ENCODE measurements at places on chromosomes 16 and 17.

GRCh38 chr17:45309400-45309799, 7.4 kb downstream of the MAP3K14 start:
- no peak for DNase-seq

DNA sequence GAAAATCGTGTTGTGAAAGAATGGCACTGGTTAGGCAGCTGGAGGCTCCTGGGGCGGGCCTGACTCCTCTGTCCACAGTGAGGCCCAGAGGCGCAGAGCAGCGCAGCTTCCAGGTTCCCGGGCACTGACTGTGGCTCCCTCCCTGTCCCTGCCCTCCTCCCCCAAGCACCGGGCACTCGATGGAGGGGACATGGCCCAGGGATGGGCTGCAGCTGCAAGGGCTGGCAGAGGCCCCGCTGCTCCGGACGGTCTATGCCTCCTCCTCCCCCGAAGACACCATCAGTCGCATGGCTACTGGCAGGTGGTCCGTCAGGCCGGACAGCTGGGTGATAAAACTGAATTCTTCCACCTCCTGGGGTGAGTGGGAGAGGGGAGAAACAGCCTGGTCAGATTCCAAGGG, 50.1 kb downstream of the PRMT7 start:
- DNase-seq = no peak

- DNase-seq = no peak
Observed at GRCh38 chr16:14309001-14309886, 238.1 kb downstream of the MRTFB start.

- no peak for DNase-seq
Observed at GRCh38 chr17:35079547-35080423, 16.3 kb upstream of the RFFL start.

DNA sequence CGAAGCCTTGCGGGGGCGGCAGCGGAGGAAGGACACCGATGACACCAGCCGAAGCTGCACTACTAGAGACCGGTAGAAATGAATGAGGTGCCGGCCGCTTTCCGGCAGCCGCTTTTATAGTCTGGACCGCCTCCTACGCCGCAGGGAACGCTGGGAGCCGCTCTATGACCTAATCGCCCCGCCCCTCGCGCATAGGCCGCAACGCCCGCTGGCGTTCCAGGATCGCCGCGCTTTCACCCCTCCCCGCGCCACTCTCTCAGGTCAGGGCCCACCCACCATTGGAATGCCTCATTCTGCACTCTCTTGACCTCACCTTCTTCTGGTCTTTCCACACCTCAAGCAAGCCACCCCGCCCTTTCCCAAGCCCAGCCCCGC, at the start of gene DDX5:
Gene DDX5 (minus strand): TSS at position 89 of the 375 bp plus-strand sequence. CDS start 170 bp downstream, outside the sequence.
- peak; percentile 96 for DNase-seq

GRCh38 chr16:10253409-10253808, 71.2 kb upstream of the GRIN2A start:
- no peak for DNase-seq

GRCh38 chr17:6523330-6523729, 33.0 kb downstream of the PITPNM3 start:
- no peak for DNase-seq

DNA sequence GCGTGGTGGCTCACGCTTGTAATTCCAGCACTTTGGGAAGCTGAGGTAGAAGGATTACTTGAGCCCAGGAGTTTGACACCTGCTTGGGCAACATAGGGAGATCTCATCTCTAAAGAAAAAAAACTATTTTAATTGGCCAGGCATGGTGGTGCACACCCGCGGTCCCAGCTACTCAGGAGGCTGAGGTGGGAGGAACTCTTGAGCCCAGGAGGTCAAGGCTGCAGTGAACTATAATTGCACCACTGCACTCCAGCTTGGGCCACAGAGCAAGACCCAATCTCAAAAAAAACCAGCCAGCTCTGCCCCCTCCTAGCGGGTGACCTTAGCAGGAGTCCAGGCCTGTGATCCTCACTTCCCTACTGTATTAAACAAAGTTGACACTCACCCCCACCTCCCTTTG, 5.9 kb upstream of the HS3ST6 start:
- DNase-seq = no peak

- DNase-seq = no peak
Observed at GRCh38 chr16:28181515-28181914, 30.2 kb downstream of the XPO6 start.

GRCh38 chr17:47810200-47810821, 11.3 kb downstream of the OSBPL7 start:
- DNase-seq = no peak

GRCh38 chr17:799261-799660, 17.1 kb downstream of the MRM3 start:
- no peak for DNase-seq

Measured in stimulated activated CD8-positive, alpha-beta memory T cell treated with anti-CD3 and anti-CD28 coated beads, Interleukin-15, amount 100 ng/mL, for 4 hours (primary cell).